T-helper 2 cell treated with Interferon-gamma antibody and Interleukin-4, amounts not matched to agents 5 μg/mL and 100 μg/mL, for 36 hours (primary cell): ENCODE measurements at places on chromosomes 7 and 10.

GRCh38 chr10:451021-451471, 238.4 kb downstream of the DIP2C start:
- DNase-seq, result peak; percentile 50

GRCh38 chr10:59557052-59557451, 152.6 kb downstream of the SLC16A9 start:
- DNase-seq, result no peak

DNA sequence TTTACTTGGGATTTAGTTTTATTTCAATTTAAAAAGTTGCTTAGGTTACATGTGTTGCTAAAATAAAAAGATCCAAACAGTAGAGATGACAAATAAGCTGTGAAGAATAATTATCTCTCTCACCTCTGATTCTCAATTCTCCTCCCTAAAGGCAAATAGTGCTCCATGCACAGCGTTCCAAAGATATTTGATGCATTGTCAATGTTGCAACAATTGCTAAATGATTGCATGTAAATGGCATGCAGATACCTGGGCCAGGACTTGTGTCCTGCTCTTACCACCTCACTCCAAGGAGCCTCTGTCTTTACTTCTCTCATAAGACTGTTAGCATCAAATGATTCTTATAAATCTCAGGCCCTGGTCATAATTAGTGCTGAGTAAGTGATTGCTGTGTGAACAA, 217.7 kb downstream of the SEC23IP start:
- DNase-seq, result no peak

GRCh38 chr10:113907166-113907565, 52.7 kb downstream of the NHLRC2 start:
- DNase-seq, result no peak

GRCh38 chr7:108009873-108010272, 6.9 kb upstream of the LAMB1 start:
- no peak for DNase-seq

DNA sequence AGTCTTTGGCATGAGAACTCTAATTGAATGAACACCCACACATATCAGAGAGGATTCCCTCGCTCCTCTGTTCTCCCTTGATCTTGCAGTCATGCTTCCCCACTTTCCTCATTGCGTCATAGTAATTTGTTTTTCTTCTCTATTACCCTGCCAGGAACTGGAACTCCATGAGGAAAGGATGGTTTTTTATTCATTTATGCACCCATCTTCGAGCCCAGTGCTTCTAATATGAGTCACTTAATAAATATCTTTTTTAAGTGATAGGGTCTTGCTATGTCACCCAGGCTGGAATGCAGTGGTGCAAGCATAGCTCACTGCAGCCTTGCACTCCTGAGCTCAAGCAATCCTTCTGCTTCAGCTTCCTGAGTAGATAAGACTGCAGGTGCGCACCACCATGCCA, 83.5 kb downstream of the OTUD1 start:
- no peak for DNase-seq

DNA sequence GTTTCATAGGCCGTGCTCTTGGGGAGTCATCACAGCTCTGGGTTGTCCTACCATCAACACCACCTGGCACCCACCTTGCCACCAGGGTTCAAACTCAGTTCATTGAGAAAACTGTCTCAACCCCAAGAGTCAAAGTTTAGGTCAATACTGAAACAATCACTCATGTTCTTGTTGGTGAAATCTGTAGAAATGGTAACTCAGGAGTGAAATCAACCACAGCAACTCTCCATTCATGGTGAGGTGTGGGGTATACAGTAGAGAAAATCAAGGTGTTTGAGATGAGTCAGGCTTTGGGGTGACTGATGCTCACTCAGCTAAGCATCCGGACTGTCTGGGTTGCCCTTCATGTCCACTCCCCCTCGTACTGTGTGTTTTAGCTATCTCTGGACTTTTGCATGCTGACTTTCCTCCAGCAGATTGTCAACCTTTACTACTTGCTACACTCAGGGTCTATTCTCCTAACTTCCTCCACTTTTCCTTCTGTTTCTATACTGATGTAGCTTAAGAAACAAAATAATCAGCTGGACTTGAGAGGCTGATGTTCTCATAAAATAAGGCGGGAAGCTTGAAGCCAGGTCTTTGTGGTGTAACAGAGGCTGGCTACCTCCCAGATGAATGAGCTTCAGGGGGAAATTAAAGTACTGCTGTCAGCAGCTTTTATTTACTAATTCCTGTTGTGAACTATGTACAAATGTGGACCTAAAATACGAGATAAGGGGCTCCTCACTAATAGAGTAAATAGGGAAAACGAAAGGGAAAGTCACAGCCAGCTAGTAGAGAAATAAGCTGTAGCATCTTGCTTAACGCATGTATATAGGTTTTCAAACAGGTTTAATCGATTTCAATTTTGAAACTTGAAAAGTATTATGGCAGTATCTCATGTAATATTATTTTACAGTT, 173.6 kb upstream of the AKR1E2 start:
- peak; percentile 35 for DNase-seq

DNA sequence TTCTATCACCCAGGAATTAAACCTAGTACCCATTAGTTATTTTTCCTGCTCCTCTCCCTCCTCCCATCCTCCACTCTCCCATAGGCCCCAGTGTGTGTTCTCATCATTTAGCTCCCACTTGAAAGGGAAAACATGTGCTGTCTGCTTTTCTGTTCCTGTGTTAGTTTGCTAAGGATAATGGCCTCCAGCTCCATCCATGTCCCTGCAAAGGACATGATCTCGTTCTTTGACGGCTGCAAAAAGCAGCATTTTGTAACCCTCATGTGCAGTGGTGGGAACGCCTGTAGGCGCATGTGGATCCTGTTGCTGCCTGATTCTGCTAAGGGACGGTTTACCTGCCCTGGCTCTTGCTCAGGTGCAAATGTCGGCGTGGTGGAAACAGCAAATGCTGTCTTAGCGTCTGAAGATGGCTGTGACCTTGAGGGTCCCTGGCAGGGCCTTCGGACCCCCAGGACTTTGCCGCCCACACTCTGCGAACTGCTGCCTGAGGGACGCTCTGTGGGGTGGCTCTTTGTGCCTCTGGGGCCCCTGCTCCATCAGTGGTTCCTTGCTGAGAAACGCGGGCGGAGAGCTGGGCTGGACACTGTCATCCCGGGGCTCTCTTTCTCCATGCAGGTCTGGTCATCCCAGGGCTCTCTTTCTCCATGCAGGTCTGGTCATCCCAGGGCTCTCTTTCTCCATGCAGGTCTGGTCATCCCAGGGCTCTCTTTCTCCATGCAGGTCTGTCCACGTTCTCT, 5.6 kb upstream of the MTG1 start:
- DNase-seq, result no peak

DNA sequence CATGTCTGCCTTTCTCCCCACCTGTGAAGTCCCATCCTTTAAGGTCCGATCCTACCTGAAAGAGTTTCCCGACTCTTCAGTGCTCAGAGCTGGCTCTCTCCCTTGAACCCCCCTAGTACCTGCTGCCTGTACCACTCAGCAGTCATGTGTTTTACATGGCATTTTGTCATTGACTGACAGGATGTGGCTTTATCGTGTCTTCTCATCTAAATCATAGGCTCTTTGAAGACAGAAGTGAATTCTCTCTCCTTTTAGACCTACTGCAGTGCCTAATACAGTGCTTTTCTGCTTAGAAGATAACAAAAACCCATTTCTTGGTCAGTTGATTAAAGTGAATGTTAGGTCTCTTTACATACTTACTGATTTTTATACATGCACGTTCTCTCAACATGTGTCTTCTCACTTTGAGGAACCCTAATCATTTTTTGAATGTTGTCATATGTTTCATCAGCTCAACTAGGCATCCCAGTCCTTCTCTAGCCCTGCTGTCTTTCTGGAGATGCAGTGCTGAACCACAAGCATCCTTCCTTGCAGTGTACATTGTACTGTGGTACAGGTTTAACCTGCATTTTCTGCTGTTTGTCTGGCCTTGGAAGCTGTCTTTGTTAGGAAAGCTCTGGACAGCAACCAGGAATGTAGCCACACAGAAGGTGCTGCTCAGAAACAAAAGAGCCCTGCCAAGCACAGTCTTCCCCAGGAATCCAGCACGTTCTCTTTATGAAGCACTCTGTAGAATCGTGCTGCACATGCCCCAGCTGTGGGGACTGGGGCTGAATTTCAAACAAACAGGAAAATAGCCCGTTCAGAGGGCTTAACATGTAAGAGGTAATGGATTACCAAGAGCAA, 28.1 kb upstream of the LRRC4 start:
- no peak for DNase-seq
